ENCODE measurements at places on chromosomes 2 and 18. TPM values are rescaled to one million over a fixed set of nuclear protein-coding genes. Genes with fewer than 3 reads are reported as not detected.
A peak's percentile ranks its signal among the peaks of the same experiment; 100 is the strongest.

Gene OR6B2
- not detected for total RNA-seq

Gene OTOS
- total RNA-seq = not detected

Gene MOGAT1
- total RNA-seq = not detected

Gene HES6
- total RNA-seq = 26.9 TPM

Gene GAD1
- 0.70 TPM for total RNA-seq

Gene WDR54
- 41.1 TPM for total RNA-seq

Gene HOXD3
- total RNA-seq = 41.3 TPM

- DNase-seq = no peak
These were observed 633 bp upstream of the ARMC9 start for GRCh38 chr2:231197706-231198290.

- no peak for DNase-seq
These were observed 88.8 kb downstream of the VWA3B start for GRCh38 chr2:98175811-98176210.

- no peak for DNase-seq
These were observed 262.0 kb downstream of the SLC8A1 start for GRCh38 chr2:40189881-40190280.

DNA sequence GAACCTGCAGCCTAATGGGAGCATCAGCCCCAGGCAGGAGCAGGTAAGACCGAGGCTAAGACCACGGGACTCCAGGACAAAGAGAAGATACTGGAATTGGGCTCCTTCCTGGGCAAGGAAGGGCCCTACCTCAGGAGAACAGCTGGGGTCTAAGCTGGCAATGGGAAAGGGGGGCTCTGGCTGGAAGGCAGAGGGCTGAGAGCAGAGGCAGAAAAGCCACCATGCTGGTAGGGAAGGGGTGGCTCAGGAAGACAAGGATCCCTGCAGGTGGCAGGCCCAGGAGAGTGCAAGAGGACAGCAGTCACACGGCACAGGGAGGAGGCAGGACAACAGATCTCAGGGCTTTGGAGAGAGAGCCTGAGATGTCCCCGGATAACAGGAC is 203.5 kb downstream of the NDUFA10 start:
- DNase-seq = no peak

GRCh38 chr18:63701952-63702351 is 808 bp upstream of the SERPINB11 start:
- no peak for DNase-seq

DNA sequence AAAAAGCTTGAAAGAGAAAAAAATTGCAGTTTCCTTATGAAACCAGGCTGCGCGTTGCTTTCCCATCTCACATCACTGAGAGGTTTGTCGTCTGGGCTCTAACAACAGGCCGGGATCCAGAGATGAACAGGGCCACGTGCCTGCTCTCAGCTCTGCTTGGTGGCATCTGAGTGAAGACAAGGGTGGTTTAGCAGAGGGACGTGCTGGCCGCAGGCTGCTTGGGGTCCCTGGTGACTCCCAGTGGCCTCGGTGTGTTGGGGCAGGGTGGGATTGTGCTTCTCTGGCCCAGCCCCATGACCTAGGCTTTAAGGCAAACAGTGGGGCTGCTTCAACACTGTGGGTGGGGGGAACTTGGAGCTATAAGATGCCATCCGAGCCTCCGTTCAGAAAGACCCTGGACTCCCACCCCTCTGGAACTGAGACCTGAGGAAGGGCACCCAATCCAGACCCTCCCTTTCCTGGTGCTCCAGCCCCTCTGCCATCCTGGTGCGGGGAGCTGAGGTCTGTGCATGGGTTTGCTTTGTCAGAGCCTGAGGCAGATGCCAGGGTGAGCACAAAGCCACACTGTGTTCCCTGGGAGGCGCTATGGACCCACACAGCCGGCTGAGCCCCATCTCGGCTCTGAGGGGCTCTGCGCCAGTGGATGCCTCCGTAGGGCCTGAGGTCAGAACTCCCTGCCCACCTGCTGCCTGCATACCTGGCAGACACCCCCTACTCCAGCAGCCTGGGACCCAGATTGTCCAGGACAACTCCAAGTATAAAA is 18.4 kb upstream of the HPCAL1 start:
- no peak for DNase-seq

DNA sequence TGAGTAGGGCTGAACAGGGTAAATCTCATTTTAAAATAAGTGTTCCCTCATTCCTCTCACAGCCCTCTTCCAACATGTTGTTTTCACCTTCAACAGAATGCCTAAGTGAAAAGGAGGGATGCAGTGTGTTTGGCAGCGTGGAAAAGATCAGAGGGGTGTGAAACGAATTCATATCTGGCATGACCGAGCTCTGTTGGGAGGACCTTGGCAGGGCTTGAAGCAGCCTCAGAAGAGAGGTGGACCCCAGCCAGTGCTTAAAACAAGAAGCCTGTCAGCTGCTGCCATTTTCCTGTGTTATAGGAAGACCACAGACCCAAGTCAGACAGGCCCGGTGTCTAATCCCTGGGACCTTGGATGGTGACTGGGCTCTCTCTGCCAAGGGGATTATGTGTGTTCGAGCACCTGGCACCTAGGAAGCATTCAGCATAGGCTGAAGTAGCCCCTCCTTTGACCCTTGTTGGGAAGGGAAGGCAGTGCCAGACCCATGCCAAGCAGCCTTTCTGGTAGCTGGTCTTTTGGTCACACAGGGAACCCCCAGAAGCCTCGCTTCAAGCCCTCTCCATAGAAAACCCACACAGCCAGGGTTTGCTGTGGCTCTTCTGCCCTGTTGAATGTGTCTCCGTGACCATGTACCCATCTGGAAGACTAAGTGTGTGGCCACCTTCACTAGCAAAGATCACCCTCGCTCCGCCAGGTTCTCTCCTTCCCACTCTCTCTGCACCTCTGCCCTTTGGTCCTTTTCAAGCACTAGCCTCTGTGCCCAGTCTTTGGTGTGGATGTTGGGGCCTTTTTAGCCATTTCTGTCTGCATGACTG is 87.5 kb upstream of the ST3GAL5 start:
- DNase-seq = no peak

DNA sequence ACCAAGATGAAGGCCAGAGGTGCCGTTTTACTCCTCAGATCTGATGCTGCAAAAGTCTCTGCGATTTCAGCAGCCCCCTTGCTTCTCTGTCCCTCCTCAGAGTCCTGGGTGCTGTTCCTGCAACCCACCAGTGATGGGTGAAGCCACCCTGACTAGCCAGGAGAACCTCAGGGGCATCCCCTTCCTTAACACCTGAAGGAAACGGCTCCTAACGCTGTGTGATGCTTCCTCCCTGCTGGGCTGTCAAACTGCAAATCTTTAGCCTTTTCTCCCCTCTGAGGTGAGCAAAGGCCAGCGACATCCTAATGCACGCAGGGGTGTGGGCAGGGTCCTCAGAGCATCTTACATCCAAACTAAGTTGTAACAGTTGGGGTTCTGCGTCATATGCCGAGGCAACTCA is 24.8 kb downstream of the CHST10 start:
- DNase-seq = no peak

DNA sequence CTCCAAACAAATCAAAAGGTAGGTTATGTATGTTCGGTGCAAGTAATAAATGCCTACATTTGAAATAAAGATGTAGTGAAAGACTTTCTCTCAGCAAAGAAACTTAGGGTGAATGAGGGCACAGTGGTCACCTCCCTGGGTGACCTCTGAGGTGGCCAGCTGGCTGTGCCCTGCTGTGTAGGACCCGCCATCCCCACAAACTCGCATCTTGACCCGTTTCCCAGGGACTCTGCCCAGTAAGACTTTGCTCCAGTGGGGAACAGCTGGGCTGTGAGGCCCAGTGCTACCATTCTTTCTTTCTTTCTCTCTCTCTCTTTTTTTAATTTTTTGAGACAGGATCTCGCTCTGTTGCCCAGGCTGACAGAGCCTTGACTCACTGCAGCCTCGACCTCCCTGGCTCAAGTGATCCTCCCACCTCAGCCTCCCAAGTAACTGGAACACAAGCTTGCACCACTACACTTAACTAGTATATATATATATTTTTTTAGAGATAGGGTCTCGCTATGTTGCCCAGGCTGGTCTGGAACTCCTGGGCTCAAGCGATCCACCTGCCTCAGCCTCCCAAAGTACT is 8.2 kb upstream of the GAREM2 start:
- no peak for DNase-seq

- peak; percentile 77 for DNase-seq
These were observed 21.4 kb upstream of the SPIRE1 start for GRCh38 chr18:12679183-12679786.

Measured in A673 (cell line).